ENCODE measurements at places on chromosomes 11 and 22. TPM values are rescaled to one million over a fixed set of nuclear protein-coding genes. Genes with fewer than 3 reads are reported as not detected.

HPS4 gene
- total RNA-seq, result 42.3 TPM

- peak; percentile 75 for DNase-seq
Observed at GRCh38 chr22:36244522-36245391, 5.4 kb upstream of the APOL2 start.

GRCh38 chr11:115497303-115497702, 6.9 kb downstream of the CADM1 start:
- DNase-seq, result peak; percentile 7

DNA sequence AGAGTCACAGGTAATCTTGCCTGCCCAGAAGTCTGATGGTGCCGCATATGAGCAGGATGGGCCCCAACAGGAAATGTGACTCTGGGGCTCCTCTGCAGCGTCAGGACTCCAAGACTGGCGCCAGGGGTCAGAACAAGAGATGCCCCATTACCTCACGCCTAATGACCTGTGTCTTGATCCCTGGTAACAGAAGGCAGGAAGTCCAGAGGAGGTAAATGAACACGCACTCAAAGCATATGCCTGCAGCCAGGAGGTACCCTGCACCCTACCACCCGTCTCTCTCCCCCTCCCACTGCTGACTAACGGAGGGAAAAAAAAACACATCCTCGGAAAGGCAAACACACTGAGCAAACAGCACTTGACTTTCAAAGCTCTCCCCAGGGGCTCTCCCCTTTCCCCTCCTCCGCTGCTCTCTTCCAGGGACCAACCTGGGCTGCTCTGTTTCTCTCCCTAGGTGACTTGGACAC, 37.3 kb downstream of the ABCC8 start:
- no peak for DNase-seq

GRCh38 chr11:64566915-64567891, 23.8 kb upstream of the SLC22A12 start:
- no peak for DNase-seq
